Activated CD4-positive, alpha-beta T cell treated with anti-CD3 and anti-CD28 coated beads, Interleukin-2, amount 50 U/mL, for 1 hour (primary cell): ENCODE measurements at places on chromosomes 3 and 15.

GRCh38 chr3:150079029-150079739 is 108.5 kb upstream of the PFN2 start:
- no peak for DNase-seq

DNA sequence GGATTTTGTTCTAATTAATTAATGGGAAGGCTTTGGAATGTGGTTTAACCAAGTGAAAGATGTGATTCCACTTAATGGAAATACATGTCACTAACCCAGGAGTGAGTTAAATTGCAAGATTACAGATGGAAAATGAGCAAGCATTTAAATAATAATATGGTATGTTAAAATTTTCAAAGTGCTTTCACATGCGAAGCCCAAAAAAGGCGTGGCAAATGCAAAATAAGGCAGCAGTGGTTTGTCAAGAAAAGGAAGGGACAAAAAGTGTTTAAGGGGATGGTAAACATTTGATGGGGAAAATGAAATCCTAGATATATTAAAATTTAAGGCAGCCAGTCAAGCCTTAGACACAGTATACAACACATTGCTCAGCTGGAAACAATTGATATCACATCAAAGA is 2.9 kb downstream of the TICRR start:
- DNase-seq, result no peak

DNA sequence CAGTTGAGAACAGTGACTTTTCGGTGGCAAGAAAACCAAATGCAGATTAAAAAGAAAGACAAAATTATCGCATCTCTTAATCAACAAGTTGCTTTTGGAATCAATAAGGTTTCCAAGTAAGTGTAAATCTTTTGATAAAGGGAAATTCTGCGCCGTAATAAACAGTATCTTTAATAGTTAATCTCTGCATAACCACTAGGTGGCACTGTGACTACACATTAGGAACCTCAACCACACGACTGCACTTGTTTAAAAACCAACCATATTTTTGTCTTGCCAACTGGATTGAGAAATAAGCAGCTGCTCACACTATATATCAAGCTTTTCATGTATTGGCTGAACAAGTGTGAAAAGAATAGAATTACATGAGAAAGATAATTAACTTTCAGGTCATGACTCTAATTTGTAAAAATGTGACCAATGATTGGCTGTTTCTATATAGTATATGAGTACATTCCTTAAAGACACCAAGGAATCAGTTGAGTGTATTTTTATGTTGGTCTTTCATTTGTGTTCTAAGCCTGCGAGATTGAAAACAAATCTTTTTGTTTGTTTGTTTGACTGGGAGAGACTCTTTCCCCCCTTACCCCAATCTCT is 72.7 kb downstream of the DZIP3 start:
- DNase-seq, result peak; percentile 32

DNA sequence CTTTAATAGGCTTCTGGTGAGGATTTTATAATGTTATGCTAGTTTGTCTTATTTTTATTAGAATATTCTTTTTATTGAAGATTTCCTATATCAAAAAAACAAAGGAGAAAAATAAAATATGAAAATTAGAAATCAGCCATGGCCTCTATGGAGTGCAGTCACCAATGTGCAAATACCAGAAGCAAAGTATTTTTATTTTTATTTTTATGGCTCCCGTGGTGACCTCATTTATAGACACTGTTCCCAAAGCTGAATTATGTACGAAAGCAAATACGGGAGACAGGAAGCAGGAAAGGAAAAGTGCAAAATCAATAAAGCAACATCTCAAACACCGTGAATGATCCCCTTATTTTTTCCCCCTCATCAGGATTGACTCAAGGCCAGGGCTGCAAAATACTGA is 35.1 kb downstream of the DAZL start:
- no peak for DNase-seq

DNA sequence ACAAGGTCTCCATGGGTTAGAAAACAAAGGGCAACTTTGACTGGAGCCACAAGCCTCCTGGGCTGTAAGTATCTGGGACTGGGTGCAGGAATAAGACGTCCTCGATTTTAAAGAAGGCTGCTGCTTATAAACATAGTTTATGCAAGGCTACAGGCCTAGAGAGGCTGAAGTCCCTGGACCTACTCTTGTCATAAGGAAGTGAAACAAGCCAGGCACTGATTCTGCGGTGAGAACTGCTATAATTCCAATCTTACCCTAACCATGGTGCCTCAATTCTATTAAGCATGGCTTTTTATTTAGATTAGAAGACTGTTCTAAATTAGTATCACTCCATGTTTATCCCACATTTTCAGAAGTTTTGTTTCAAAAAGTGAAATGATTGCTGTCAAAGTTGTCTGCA is 777.6 kb downstream of the PLOD2 start:
- DNase-seq, result no peak

DNA sequence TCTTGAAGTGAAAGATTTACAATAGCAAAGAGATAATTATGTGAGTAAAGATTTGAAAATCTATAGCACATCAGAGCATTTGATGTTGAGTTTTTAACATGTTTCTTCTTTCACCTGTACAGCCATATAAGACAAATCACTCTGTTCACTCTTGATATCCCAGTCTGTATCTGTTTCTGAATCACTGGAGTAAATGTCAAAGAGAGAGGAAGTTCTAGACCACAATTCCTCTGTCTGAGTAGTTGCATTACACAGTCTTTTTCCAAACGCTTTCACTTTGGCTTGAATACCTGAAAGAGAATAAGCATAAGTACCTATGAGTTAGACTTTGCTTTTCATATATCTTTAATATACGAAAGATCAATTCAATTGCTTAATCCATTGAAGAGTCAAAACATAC is 9.9 kb downstream of the THAP10 start:
- DNase-seq, result no peak

DNA sequence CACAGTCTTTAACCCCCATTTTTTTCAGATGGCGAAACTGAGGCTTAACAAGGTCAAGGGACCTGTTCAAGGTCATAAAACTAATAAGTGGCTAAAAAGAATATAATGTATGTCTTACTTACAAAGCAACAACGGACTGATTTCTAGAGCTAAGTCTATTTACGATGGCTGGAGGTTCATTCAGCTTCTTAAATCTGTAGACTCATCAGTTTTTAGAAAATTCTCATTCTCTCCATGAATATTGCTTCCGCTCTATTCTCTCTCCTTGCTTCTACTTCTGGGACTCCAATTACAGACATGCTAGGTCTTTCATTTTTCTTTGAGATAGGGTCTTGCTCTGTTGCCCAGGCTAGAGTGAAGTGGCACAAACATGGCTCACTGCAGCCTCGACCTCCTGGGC is 68.9 kb downstream of the WHAMM start:
- DNase-seq, result no peak

DNA sequence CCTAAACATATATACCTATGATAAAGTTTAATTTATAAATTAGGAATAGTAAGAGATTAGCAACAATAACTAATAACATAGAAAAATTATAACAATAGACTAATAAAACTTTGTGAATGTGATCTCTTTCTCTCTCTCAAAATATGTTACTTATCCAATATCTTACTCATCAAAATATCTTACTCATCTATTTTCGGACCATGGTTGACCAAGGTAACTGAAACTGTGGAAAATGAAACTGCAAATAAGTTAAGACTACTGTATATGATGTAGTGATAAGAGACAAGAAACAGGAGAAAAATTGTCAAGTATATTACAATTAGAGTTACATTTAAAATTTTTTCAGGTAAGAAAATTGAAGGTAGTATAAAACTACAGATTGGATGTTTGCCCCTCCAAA is 19.2 kb downstream of the MAP3K13 start:
- DNase-seq, result no peak

GRCh38 chr3:124829178-124829818 is 57.9 kb downstream of the ITGB5 start:
- no peak for DNase-seq

DNA sequence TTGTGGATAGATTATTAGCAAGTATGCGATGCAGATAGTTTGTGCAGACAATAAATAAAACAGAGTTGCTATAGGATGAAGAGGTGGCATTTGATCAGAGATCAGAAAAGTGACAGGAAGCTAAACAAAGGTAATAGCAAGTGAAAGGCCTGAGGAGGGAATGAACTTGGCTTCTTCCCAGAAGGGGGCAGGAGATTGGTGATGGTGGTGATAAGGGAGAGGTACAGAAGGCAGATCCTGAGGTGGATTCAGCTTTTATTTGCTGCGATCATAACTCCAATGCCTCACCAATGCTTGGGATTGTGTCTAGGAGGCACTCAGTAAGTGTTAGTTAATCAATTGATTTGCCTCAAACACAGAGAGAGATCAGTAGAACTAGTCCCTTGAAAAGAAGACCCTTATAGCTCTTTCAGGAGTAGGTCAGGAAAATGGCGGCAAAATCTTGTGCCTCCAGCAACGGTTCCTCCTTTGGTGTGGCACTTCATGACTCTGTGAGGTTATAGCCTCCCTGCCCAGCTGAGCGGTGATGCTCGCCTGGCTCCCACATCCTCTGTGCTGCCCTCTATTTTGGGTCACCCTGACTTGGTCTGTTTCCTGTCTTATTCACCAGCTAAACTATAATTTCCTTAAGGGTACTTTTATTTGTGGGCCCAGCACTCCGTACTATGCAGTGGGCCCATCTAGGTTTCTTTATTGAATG is 37.5 kb downstream of the TGFBR2 start:
- DNase-seq, result peak; percentile 44

DNA sequence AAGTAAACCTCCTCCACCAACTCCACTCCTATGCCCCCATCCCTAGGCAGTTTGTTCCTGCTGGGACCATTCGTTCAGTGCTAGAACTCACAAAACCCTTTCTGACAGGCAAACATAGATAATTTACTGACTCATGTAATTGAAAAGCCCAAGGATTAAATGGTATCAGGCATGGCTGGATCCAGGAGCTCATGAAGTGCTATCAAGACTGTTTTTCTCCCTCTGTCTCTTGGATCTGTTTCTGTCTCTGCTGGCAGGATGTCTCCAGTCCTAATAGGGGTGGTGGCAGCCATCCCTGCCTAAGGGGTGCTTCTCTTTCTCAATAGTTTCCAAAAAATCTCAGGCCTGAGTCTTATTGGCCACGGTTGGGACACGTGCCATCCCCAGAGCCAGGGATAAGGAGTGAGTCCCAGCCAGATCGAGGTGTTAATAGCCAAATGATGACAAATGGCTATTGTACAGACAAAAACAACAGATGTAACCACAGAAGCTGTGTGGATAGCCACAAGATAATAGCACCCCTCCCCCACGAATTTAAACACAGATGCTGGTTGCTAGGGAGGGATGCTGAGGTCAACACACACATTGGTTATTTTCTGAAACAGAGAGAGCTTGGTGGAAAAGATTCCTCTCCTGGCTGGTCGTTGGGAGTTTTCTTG is 168.6 kb downstream of the SHQ1 start:
- DNase-seq, result no peak

GRCh38 chr3:71900057-71900456 is 115.1 kb upstream of the PROK2 start:
- no peak for DNase-seq

- DNase-seq, result no peak
These were observed 107.4 kb downstream of the GLDN start for GRCh38 chr15:51448622-51449399.

DNA sequence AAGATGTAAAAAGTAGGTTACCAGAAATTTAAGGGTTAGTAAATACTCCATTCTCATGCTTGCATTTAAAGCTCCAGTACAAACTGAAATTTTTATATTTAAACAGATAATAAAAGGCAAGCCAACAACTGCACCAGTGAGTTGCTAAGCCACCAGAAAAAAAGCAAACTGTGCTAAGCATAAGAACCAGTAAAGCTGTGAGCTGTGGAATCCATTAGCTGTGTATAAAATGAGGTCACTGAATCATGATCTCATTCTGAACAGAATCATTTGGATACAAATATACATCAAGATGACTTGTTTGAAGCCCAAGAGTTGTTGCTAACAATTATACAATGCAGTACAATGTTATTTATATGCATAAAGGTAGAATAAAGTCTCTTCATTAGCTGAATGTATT is 1312.2 kb downstream of the SI start:
- no peak for DNase-seq

DNA sequence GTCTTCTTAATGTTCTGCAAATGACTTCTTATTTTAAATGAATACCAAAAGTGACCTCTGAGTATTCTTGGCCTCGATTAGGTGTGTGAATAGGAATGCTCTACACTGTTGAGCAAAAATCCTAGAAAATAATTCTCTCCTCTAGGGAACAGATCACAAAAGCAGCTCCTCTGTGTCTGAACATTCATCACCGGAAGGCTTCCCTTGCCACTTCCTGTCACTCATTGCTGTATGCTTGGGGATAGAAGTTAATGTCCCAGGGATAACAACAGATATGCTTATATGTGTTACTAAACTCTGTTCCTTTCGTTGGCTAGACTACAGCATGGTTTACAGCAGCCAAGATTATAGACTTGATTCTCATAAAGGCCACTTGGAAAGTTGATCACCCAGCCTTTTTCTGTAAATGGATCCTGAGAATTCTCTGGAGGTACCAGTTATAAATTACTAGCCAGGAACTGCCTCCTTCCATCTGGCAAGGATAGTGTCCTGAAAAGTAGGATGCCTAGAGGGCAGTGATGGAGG is 16.0 kb upstream of the PTX3 start:
- DNase-seq, result no peak

GRCh38 chr3:8485943-8486342 is 15.7 kb upstream of the LMCD1 start:
- no peak for DNase-seq

GRCh38 chr3:88005066-88005465 is 53.7 kb downstream of the CGGBP1 start:
- DNase-seq, result no peak

- DNase-seq, result no peak
These were observed 201.8 kb downstream of the CACNA2D3 start for GRCh38 chr3:54324103-54324502.

DNA sequence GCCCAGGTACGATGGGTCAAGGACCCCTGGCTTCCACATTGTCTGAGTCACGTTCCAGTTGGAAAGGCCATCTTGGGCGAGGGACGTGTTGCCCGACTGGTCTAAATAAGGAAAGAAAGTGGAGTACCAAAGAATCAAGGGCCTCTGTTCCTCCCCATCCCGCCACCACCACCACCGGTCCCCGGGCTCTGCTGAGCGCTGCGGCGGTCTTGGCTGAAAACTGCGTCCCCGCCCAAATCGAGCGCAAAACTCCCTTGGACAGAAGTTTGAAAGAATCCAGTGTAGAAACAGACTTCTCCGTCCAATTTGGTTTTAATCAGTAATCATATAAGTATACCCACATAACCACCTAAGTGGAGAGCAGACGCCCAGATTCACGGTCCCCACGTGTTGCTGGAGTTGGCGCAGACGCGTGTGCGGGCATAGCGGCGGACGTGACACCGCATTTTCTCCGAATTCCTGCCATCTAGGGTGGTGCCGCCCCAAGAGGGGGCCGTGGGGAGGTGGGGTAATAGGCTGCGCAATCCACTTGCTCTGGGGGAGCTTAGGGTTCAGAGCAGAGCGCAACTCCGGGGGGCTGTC is 243.8 kb upstream of the TOPAZ1 start:
- DNase-seq, result no peak
